ENCODE measurements at places on chromosomes 12 and 14.

DNA sequence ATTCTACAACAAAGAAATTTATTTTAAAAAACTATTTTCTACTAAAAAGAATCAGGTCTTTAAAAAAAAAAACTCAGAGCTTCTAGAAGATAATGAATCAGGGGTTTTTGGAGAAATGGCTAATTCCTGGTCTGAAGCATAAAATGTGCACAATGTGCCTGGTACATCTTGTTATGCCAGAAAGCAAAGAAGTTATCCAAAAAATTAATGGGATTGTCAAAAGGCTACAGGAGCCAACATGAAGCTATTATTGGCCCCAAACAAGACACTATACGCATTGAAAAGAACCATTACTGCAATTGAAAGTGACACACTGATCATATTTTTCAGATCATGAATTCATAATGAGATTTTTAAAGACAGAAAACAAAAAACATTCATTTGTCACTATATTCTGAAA lies 19.3 kb upstream of the TUBA1A start:
- DNase-seq: no peak

DNA sequence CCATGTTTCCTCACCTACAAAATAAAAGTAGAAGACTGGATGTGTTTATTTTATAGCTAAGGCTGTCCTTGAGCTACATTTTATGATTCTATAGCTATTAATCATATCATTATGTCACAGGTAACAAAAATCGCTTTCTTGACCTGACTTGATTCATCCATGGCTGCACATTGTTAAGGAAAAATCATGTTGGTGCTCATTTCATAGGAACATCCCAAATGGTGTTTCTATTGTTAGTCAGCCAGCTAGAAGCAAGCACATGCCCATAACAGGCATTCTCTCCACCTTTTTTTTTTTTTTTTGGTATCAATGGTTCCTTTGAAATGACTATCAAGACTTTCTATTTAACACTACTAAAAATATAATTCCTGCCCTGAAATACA lies 45.3 kb upstream of the PTHLH start:
- DNase-seq: no peak

GRCh38 chr12:108589840-108590229 lies 8.0 kb downstream of the TMEM119 start:
- no peak for DNase-seq

DNA sequence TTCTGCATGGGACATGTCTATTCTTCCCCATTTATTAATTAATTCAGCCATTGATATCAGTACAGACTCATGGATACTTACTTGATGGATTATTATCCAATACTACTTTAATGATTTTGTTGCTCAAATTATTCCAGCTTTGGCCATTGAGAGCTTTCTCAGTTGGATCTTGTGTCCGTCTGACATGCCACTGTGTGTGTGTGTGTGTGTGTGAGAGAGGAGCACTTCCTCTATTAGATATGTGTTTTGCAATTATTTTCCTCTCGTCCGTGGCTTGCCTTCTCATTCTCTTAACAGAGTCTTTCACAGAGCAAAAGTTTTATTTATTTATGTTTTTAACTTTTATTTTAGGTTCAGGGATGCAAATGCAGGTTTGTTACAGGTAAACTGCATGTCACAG lies 194.2 kb downstream of the ADGRD1 start:
- DNase-seq: no peak

DNA sequence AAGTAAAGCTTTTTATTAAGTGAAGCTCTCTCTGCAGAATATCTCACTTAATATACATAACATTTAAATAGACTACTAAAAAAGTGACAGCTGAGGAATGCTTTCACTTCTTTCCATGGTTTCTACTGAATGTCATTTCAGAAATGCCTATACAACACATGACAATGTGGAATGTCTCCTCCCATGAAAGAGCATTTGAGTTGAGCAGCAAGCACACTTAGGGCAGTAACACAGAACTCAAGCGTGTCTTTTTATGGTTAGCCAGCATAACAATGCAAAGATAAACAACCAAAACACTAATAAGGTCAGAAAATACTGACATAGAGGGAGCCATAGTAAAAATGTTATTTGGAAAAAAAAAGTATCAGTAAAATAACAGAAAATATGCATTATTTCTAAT lies 9.4 kb downstream of the PPP1R12A start:
- no peak for DNase-seq

DNA sequence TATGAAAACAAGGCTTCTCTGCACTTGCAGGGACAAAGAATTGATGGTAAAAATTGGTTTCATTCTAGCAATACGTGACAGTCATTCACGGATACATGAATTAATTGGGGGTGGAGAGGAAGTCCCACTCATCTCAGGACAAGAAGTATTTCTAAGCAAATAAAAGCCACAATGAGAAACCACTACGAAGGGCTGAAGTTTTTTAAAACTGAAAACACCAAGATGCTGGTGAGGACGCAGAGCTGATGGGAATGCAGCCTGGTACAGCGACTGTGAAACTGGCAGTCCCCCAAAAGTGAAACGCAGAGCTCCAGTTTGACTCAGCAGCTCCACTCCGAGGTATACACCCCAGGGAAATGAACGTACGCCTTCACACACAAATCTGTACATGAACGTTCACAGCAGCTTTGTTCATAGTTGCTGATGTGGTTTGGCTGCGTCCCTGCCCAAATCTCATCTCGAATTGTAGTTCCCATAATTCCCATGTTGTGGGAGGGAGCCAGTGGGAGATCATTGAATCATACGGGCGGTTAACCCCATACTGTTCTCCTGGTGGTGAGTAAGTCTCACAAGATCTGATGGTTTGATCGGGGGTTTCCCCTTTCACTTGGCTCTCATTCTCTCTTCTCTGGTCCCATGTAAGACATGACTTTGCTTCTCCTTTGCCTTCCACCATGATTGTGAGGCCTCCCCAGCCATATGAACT lies 89.0 kb downstream of the SCARB1 start:
- DNase-seq: peak; percentile 52

GRCh38 chr12:131095826-131096680 lies 142.3 kb downstream of the ADGRD1 start:
- DNase-seq: no peak

- DNase-seq: no peak
Measured at GRCh38 chr12:68354977-68355541, 22.9 kb upstream of the MDM1 start.

DNA sequence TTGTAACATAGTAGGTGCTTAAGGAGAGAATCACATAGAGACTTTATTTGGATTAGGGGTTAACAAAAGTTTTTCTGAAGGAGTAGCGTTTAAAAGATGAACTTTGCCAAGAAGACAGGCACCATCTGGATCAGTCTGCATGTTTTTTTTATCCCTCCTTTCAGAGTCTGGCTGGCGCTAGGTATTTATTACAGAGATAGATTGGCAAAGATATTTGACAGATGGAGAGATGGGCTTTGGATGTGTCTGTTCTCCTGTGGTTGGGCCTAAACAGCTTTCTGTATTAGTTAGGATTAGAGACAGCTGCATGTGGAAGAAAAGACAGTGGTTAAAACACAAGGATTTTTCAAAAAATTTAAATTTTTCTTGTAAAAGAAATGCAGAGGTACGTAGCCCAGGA lies 133.9 kb downstream of the C12orf75 start:
- DNase-seq: no peak

- DNase-seq: no peak
Measured at GRCh38 chr12:116855744-116856470, 25.3 kb downstream of the HRK start.

DNA sequence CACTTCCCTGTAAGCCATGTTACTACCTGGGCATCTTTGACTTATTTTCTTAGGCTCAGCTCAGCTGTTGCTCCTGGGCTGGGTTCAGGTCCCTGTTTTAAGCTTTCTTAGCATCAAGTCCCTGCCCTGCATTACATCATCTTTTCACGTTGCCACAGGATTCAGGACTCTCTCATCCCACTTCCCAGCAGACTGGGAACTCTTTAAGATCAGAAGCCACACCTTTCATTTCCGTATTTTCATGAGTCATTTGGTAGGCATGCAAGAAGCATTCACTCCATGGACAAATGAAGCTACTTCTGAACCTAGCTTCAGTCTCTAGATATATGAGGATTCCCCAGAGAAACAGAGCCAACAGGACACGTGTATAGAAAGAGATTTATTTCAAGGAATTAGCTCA lies 726.8 kb downstream of the VRK1 start:
- DNase-seq: no peak

DNA sequence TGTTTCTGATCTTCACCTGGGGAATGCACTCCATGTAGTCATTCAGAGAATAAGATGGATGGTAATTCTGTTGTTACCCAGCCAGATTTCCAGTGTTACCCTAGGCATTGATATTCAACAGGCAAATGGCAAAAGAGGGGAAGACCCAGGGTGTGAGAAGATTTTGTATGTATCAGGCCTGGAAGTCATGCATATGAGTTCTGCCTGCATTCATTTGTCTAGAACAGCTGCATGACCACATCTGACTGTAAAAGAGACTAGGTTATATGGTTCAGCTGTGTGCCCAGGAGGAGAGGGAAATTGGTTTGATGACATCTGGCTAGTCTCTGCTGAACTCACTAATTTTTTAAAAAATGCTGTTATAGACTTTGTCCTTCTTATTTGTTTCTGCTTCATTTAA lies 224.9 kb downstream of the NAV3 start:
- DNase-seq: no peak

DNA sequence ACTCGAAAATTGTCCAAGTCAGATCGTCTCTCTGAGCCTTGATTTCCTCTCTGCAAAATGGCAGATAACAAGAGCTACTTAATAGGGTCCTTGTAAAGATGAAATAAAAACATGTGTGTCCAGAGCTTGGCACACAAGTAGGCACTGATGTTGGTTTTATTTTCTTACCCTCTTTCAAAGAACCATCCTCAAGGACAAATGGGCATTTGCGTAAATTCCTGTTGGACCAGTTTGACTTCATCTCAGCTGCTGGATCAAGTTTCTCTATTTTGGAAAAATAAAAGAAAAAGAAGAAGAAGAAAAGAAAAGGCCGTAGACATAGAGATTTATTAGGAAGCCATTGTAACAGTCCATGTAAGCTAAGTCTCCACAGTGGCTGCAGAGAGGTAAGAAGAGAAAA lies 47.2 kb downstream of the MAP1LC3B2 start:
- no peak for DNase-seq
